Activated effector memory CD4-positive, alpha-beta T cell treated with Interleukin-2 at 50 U/mL for 16 hours (primary cell): ENCODE measurements at places on chromosomes 1 and 21.

GRCh38 chr1:181062836-181063428, 25.6 kb upstream of the IER5 start:
- DNase-seq = no peak

DNA sequence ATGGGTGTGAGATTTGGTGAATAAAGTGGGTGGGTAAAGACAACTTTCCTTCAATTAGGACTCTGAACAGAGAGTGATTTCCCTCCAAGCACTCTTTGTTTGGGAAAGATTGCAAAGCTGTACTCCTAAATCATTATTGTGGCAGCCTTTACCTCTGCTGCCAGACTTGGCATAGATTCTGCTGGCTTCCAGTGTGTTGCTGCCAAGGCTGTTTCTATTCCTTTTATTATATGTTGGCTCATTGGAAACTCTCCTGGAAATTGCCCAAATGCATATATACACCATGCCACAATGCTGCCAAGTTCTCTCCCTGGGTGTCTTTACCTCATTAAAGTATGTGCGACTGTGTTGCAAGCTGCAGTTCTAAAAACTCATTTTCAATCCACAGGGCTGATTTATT, 668.0 kb downstream of the MRPL39 start:
- DNase-seq = no peak

DNA sequence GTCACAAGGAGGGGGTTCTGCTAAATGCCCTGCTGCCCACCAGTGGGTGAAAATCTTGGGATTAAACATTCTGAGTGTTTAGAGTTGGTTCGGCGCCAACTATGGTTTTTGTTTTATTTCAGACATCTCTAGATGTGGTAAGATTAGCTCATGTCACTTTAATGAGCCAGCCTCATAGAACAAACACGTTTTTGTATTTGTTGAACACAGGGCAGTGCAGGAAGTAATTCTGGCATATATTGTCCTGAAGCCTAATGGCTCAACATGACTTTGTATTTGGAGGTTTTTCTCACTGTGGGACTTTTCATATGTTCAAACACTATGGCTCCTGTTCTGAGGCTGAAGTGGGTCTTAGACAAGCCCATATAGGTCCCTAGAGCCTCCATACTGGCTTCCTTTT, 107.8 kb downstream of the NGF start:
- no peak for DNase-seq

- DNase-seq = no peak
Measured at GRCh38 chr1:93620172-93620840, 61.3 kb downstream of the BCAR3 start.

- no peak for DNase-seq
Measured at GRCh38 chr1:245961137-245961540, 545.9 kb downstream of the SMYD3 start.

GRCh38 chr1:119647228-119647733, 785 bp downstream of the ZNF697 start:
- DNase-seq = no peak

DNA sequence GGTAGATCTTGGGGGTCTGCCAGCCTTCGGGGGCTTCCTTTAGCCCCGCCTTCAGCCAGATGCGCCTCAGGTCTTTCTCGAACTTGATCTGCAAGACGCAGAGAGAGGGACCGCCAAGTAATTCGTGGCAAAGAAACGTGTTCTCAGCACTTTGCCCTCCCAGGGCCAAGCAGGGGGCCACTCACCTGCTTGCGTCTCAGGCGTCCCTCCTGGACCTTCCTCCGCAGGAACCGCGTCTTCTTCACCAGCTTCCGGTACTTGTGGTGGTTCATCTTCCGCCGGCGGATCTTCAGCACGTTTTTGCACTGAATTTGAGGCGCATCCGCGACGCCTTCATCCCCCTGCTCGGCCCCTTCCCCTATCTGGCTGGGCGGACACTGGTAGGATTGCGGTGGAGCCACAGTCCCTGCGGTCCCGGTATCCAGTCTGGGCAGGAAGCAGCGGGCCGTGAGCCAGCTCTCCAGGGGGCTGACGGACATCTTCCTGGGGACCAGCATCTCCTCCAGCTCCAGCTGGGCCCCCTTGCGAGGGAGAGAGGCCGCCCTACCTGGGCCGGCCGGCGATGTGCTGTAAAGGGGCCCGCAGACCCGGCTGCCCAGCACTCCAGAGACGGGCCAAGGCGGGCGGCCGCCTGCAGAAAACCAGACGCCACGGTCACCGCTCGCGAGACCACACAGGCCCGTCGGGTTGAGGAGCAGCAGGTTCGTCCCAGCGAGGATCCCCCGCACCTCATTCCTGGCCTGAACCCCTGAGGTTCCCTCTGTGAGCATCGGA, 1.0 kb downstream of the AURKAIP1 start:
- DNase-seq = no peak

DNA sequence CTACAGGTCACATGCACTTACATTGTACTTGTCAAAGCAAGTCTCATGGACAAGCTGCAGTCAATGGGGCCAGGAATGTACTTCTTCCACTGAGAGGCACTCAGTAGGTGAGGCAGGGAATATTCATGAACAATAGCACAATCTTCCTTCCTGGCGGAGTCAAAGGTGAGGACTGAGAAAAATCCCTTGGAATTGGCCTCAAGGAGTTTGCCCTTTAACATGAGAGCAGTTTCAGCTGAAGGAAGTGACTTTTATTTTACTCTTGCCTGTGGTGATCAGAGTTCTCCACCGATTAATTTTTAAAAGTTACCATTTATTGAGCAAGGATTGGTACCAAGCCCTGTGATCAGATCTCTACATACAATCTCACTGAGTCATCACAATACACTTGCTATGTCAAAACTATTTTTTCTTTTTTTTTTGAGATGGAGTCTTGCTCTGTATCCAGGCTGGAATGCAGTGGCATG, 11.2 kb upstream of the AK2 start:
- DNase-seq = no peak

DNA sequence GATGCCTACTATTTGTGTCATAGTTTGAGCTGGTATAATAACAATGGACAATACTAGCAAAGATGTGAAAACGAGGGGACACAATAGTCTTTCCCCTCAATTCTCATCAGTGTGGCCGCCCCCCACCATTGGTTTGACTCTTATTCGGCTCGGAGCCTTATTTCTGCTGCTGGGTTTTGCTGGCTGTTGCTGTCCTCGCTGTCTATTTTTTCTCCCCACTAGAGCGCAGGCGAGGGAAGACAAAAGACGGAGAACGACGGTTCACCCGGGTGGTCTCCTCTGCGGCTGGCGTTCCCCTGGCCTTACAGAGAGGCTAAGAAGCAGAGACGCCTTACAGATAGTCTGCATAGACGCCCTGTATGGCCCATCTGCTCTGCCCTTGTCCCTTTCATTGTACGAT, 19.4 kb downstream of the CLIC6 start:
- no peak for DNase-seq

DNA sequence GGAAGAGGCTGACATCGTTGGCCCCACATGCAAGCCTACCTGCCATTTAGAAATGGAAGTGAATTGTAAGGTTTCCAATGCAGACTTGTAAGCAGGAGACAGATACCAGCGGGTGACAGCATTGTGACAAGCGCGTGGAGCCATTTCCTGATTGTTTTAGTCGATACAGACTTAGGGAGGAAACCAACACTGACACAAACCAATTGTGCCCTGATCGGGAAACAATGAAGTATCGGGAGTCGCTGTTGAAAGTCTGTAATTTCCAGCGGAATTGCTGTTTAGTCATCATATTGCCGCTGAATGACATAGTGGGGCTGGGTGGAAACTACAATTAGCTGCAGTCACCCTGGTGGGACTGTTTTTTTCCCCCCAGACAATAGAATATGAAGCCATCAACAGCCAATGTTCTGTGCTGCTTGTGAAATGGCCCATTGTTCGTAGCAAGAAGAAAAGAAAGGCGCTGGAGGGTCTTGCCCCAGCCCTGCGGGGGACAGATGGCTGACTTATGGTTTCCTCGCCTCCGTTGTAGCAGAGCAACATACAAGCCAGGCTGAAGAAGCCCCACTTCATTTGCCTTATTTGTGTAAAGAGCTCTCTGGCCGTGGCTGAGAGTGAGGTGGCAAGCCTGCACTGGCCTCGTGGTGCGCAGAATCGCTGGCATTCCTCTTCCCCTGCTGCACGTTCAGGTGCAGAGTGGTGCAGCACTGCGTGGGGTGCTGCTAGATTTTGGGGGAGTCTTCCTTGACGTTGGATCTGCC, 462.7 kb downstream of the CAMTA1 start:
- DNase-seq = no peak

DNA sequence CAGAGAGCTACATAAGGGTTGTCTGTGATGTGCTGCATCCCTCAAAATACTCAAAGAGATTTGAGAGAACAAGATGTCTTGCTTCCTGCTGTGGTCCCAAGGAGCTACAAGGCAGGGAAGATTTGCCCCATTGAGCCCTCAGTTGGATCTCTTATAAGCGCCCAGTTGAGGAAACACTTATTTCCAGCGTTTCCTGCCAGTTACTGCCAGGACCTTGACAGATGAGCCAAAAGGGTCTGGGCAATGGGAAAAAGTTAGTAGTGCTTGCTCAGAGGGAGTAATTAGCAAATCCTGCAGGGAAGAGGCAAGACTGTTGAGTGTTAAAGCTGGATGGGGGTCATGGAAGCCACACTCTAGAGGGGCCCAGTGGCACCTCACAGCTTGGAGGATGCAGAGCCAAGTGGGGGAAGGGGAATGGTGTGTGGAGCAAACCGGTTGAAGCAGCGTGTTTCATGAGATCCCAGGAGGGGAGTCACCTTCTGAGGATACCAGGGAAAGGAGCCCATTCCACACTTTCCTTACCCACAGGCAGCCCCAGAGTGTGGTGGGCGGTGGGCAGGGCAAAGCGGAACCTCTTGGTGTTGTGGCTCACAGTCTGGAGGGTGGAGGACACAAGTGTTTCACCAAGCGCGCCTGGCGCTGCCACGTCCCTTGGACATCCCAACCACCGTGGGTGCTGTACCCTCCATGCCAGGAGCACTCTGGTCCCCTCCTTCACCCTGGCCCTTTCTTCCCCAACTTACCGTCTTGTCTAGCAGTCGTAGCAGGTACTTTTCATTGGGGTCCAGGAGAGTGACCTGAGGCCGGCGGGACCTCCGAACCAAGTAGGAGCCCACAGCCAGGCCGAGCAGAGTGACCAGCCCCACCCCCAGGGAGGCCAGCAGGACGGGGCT, 805 bp downstream of the CYB5R1 start:
- DNase-seq = no peak

DNA sequence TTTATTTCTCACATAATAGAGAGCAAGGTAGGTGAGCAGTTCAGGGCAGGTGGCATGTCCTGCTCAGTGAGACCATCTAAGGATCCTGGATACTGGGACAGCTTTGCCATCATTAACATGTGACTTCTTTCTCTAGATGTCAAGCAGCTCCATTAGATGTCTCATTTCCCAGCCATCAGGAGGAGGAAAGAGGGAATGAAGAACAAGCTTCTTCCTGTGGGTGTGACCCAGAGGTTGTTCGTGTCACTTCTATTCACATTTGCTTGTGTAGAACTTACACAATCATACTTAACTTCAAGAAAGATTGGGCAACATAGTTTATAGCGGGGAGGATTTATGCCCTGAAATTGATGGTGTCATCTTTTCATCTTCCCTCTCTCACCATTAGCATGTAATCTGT, 169.2 kb upstream of the B3GALT2 start:
- DNase-seq = no peak

DNA sequence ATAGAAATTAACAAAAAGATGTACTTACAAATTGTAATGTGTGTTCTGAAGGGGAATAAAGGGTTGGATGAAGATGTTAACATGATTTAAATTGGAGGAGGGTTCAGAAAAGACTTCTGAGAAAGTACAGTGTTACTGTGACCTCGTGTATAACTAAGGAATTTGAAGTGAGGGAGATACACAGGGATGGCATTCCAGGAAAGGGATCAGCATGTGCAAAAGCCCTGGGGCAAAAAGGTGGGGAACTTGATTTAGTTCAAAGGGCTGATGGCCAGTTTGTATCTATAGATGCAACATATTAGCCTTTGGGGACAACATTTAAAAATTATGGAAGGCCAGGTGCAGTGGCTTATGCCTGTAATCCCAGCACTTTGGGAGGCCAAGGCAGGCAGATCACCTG, 33.3 kb upstream of the DEGS1 start:
- no peak for DNase-seq

GRCh38 chr1:30888391-30888790, 20.2 kb downstream of the SDC3 start:
- no peak for DNase-seq

DNA sequence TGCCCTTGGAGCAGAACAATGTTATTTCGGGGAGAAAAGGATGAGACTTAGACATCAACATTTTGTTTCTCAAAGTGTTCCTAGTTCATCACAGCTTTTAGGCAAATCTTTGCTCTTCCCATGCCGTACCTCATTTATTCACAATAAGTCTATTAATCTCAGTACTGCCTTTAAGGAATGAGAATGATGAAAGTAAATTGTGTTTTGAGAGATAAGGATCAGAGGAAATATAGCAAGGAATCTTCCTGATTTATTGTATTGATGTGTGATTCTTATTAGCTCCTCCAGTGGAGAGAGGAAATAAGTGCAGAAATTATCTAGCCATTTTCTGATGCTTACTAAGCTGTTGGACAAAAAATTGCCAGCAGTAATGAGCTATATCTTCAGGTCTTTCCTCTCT, 2.0 kb downstream of the POLR3C start:
- DNase-seq = no peak
